ENCODE measurements at places on chromosomes 13 and 19.

DNA sequence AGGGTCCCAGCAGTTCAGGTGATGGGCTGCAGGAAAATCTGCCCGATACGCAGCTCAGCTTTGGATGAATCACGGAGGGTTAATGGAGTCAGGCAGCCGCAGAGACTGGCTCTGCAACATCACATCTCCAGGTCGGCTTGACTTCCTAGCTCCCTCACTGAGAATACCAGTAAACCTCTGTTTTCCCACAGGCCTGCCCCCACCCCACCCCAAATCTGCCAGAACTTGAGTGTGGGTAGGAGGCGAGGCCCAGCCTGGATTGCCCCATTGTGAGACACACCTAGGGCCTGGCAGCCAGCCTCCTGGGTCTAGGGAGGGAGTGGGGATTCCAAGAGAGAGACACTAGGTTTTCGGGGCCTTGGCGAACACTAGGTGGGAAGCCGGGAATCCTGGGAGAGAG is 3.7 kb upstream of the KRTDAP start:
- DNase-seq: no peak

DNA sequence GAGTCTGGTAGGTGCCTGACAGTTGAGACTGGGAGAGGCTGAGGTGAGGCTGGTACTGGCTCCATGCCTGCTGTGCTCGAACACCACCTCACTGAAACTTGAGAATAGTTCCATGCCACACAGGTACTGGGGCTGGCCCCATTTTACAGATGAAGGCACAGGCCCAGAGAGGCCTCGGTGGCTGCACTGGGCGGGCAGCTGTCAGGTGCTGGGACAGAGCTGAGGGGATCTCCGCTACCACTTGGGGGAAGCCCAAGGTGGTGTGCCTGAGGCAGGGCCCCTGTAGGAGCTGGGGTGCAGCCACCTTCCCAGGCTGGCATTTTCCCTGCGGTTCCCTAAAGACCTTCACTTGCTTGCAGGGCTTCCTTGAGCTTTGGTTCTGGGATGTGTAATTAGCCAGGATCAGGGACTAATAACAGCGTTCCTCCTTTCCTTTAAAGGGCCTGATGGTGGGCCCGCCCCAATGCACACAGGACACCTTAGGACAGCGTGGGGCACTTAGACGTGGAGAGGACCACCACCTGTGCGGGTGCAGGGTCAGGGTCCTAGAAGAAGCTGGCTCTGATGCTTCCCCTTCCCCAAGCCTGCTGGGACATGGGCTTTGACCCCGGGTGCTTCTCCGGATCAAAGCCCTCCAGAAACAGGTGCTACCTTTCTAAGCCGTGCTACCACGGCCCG is 23.6 kb downstream of the CAPN12 start:
- DNase-seq: no peak

DNA sequence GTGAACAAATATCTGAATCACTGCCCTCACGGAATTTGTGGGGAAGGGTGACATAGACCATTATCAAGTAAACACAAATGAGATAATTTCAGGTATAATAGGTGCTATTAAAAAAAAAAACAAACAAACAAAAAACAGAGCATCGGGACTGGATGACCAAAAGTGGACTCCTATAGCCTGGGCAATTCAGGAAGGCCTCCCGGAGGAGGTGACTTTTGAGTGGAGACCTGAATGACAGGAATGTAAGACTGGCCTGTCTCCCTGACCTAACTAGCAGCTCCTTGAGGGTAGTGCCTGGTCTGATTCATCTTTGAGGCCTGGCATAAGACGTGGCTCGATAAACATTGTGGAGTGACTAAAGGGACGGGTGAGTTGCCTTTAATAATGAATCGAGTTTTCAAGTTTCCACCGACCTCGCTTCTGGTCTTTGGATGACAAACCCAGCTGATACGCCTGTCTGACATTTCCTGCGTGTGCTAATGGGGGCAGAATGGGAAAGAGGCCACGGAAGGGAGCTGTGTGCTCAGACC is 6.8 kb downstream of the KLK10 start:
- no peak for DNase-seq

DNA sequence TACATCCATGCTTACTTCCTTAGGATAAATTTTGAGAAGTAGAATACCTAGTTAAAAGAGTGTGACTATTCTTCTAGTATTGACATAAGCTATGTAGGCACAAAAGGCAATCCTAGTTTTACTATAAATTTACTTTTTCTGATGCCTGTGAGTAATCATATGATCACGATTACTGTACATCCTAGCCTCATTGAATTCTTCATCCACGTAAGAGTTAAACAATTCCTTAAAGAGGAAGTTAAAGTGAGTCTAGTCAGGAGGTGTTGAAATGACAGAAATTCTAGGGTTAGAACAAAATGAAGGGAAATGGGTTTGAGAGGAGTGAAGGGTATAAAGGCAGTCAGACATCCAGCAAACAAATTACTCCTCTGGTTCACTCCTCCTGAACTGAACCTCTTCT is at the start of gene ACOD1:
Gene ACOD1 (plus strand): TSS at position 363 of the 400 bp plus-strand sequence. CDS start 48 bp downstream, outside the sequence.
- no peak for DNase-seq

DNA sequence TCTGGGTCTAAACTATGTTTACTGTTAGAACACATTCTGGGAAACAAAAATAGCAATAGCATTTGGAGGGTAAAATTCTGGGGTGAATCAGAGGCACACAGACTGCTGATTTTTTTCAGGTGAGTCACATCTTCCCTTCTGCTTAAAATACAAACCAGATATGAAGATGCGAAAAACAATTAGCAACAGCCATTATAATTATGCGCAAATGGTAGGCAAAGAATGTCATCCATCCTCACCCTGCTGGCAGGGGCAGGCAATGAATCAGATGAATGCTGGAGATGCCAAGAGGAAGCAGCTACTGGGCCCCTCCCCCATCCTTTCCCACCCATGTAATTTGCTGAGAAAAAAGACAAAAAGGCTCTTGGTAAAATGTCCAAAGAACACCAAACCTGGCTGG is 282.9 kb downstream of the KLF5 start:
- DNase-seq: no peak

GRCh38 chr13:81872581-81872980 is 1531.7 kb upstream of the SPRY2 start:
- peak; percentile 10 for DNase-seq
